ENCODE measurements at places on chromosomes 6 and 20.
A peak's percentile ranks its signal among the peaks of the same experiment; 100 is the strongest.

GRCh38 chr6:155108070-155108820, 113.1 kb downstream of the TIAM2 start:
- DNase-seq: no peak

DNA sequence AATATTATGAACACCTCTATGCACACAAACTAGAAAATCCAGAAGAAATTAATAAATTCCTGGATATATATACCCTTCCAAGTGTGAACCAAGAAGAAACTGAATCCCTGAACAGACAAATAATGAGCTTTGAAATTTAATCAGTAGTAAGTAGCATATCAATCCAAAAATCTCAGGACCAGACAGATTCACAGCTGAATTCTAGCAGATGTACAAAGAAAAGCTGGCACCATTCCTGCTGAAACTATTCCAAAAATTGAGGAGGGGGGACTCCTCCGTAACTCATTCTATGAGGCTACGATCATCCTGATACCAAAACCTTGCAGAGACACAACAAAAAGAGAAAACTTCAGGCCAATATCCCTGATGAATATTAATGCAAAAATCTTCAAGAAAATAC, 67.0 kb upstream of the PDE7B start:
- DNase-seq: no peak

DNA sequence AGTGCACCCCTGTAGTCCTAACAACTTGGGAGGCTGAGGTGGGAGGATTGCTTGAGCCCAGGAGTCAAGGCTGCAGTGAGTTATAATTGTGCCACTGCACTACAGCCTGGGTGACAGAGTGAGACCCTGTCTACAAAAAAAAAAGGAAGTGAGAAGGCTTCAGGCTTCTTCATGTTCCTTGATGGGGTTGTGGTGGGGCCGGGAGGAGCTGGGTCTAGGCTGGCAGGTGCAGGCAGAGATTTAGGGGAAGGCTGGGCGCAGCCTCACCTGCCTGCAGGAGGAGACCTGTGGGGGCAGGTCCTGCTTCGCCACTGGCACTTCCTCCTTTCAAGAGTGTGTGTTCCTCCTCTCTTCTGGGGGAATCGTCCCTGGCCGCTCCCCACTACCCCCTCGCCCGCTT, 63.9 kb downstream of the CHMP4B start:
- DNase-seq: no peak

- DNase-seq: no peak
These were observed 851.4 kb upstream of the CITED2 start for GRCh38 chr6:140225701-140226436.

DNA sequence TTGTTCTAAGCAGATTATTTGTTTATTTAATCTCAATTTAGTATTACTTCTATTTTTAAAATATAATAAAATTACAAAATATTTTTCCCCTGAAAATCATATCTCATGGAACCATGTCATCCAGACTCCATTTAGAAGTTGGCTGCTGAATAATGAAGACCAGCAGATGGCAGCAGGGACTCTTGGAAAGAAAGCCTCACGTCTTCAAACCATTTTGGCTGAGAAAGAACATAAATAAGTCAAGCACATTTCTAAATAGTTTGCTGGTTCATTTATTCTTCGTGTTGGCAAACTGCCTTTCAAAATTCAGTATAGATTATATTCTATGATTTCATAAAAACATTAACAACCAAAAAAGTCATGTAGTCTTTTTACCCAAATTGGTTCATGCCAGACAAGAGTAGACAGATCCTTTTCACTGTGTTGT, 71.7 kb downstream of the RCAN2 start:
- peak; percentile 47 for DNase-seq

DNA sequence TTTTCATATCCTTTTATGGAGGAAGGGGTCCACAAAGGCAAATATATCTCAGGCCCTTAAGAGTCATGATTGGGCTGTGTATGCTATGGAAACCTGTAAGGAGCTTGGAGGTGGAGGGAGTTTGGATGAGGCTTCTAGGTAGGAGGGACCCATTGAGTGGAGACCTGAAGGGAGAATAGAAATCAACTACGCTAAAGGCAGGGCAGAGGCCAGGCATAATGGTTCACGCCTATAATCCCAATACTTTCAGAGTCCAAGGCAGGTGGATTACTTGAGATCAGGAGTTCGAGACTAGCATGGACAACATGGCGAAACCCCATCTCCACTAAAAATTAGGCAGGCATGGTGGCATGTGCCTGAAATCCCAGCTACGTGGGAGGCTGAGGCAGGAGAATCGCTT, 34.4 kb upstream of the ZNF217 start:
- no peak for DNase-seq

DNA sequence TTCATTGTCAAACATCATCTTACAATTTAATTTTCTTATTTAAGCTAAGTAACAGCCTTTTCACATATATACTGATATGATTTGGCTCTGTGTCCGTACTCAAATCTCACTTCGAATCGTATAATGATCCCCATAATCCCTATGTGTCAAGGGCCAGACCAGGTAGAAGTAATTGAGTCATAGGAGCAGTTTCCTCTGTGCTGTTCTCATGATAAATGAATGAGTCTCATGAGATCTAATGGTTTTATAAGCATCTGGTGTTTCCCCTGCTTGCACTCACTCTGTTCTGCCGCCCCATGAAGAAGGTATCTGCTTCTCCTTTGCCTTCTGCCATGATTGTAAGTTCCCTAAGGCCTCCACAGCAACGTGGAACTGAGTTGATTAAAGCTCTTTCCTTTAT, 25.1 kb upstream of the CMTR1 start:
- no peak for DNase-seq

GRCh38 chr6:140784573-140784972, 1348.2 kb upstream of the GJE1 start:
- DNase-seq: no peak

All from Jurkat, Clone E6-1 (cell line).